Hematopoietic multipotent progenitor cell treated with erythropoietin and hydrocortisone succinate and interleukin-3 and kit ligand, for 17 days (in vitro differentiated cells): ENCODE measurements at places on chromosomes 5 and 9.

DNA sequence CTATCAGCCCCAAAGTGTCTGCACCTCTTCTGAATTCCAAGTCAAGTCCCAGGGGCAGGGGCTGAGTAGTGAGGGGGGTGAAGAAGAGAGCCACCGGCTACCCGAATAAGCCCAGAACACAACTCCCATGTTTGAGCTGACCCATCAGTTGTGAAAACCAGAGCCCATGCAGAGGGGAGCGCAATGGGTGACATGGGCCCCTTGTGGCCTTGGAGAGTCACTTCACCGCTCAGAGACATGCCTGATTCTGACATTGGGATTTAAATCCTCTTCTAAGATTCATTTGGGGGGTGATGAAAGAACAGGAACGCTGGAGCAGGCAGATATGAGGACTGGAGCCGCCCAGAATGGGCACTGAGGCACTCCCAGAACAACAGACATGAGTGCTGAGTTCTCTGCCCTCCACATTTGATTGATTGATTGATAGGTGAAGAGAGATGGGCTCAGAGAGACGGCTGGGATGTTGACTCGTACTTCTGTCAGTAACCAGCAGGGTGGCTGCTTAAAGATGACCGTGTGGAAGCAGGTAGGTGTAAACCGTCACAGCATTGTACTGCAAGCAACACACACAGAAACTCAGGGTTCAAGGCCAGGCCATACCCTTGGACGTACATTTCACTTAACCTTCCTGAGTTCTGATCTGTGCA lies 74.3 kb downstream of the GPR21 start:
- no peak for DNase-seq

- DNase-seq: no peak
Measured at GRCh38 chr9:74511333-74511732, 14.2 kb downstream of the RORB start.

DNA sequence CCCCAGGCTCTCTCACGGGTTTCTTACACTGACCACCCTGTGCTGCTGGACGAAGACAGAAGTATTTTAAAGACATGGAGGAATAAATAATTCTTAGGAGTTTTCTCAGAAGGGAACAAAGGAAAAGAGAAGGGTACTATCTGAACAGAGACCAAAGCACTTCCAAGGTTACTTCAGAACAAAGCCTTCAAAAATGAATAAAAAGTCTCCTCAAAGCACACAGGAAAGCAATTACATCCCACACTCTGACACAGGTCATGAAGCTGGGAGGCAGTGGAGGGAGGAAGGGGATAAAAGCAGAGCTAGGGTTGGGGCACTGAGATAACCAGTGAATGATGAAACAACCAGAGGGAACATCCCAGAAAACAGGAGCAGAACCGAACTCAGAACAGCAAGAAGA lies 151.8 kb downstream of the ARSB start:
- DNase-seq: no peak

DNA sequence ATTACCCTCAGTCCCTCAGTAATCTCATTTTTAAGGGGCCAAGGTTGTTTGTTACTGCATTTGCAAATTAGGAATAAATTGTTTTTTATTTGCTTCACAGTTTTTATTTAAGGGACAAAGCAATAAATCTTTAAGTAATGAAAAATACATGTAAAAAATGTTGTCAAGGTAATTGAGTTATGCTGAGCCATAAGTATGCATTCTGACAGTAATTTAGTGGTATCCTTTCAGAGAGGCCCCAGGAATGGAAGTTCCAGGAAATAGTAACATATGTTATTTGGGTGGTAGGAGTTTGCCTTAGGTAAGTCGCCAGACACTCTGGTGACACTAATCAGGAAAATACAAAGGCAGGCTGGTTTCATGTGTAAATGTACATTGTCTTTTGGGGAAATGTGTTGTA lies 1787.9 kb upstream of the WWC1 start:
- DNase-seq: no peak

DNA sequence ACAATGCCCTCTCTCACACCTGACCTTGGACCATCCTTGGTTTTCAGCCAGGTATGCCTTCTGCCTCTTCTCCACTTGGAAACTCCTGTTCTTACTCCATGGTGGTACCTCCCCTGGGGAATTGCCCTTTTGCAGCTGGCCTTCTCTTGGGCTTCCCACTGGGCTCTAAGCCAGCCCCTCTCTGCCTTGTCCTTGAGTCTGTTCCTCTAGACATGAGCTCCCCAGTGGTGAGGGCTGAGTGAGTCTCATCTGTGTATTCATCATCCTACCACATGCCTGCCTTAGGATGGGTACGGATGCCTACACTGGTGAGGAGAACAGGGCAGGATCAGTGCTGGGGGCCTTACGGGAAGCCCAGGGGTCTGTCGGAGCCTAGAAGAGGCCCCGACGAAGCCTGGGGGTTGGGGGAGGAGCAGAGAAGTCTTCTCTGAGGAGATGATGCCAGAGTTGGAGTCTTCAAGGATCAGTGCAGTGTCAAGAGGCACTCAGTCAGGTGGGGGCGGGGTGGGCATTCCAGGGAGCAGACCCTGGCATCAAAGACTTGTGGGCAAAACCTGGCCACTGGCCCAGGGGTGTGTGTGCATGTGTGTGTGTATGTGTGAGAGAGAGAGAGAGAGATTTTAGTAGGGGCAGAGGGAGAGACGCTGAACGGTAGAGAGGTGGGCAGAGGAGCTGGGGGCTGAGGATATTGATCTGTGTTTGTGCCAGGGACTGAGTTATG lies 5.2 kb upstream of the CRB2 start:
- DNase-seq: no peak
